ENCODE measurements at places on chromosomes 2 and 18.

DNA sequence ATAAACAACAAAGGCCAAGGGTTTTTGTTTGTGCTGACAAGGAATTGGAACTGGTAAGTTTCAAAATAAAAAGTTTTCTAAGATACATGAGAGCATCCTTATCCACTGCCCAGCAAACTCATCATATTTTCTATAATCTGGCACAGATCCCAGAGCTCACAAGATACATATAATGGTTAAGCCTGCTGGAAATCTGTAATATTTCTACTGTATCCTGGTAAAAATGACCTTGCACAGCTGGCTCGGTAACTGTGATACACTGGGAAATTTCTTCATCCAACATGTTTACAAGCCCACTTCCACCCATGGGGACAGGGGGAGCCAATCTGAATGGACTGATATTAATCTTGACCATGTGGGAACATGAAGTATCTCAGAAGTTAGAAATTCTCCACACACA is 425.4 kb upstream of the MMADHC start:
- ATAC-seq: no peak
- H3K27ac ChIP-seq: no peak overlapping the region
- H3K4me1 ChIP-seq: no peaks in the 10 kb centered on the region
- no peaks in the 10 kb centered on the region for H3K27me3 ChIP-seq
- no peaks in the 10 kb centered on the region for H3K36me3 ChIP-seq

DNA sequence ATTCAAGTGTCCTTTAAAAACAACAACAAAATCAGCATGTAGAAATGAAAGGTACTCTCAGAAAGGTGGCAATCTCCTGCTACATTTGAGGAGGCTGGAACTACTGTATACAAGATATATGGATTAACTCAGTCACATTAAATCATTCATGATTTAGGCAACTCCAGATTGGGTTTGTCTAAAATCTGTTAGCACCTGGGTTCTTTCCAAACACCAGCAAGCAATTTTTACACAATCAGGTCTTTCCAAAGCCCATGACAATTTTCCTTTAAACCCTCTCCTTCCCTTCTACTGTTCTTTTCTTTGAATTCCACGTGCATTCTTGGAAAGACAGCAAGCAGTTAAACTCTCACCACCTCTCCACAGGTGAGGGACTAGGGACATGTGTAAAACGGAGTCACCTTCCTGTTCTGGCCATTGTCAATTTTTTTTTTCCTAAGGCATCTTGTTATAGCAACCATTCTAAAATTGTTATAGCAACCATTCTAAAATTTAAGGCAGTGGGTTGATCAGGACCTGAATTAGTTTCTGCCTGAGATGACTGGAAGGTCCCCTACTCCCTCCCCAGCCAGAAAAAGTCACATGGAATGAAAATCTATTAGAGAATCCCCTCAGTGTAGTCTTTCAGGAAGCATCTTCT is 113.9 kb downstream of the ANKRD44 start:
- peak overlapping the region; percentile 79 for H3K27ac ChIP-seq
- peaks cover 19% of the 10 kb centered on the region for H3K36me3 ChIP-seq
- peaks cover 54% of the 10 kb centered on the region for H3K4me1 ChIP-seq

DNA sequence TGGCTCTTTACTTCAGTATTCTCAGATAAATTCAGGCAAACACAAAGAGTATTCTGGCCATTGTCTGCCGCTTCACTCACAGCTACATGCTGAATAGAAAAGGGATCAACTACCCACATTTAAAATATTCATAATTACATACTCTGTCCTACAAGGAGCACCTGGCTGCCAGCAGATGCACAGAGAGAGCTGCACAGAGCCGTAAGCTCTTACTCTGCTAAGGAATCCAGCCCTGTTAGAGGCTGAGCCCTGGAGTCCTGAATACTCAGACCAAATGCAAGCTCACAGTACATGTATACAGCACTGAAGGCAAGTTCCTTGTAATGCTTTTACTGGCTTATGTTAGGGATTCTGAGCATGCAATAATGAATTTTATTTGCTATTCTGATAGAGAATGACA is 80.3 kb downstream of the FTCDNL1 start:
- no peaks in the 10 kb centered on the region for H3K4me1 ChIP-seq
- H3K27ac ChIP-seq: no peak overlapping the region
- H3K36me3 ChIP-seq: no peaks in the 10 kb centered on the region
- ATAC-seq: no peak

GRCh38 chr18:24543795-24544498 is 83.5 kb downstream of the HRH4 start:
- no peak for ATAC-seq
- H3K27ac ChIP-seq: no peak overlapping the region
- no peaks in the 10 kb centered on the region for H3K36me3 ChIP-seq
- peaks cover 11% of the 10 kb centered on the region for H3K27me3 ChIP-seq

DNA sequence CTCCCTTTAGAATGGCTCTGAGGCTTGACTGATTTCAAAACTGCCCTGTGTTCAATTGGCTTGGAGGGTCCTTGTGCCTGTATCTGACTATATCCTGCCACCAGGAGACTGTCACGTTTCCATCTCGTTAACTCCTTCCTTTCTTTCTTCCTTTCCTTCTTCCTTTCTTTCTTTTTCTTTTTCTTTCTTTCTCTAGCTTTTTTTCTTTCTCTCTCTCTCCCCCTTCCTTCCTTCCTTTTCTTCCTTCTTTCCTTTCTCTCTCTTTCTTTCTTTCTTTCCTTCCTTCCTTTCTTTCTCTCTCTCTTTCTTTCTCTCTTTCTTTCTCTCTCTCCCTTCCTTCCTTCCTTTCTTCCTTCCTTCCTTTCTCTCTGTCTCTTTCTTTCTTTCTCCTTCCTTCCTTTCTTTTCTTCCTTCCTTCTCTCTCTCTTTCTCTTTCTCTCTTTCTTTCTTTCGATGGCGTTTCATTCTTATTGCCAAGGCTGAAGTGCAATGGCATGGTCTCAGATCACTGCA is 38.1 kb upstream of the EML6 start:
- peaks cover 2% of the 10 kb centered on the region for H3K36me3 ChIP-seq
- H3K4me1 ChIP-seq: peaks cover 11% of the 10 kb centered on the region
- no peak overlapping the region for H3K27ac ChIP-seq
- H3K27me3 ChIP-seq: peaks cover 25% of the 10 kb centered on the region

DNA sequence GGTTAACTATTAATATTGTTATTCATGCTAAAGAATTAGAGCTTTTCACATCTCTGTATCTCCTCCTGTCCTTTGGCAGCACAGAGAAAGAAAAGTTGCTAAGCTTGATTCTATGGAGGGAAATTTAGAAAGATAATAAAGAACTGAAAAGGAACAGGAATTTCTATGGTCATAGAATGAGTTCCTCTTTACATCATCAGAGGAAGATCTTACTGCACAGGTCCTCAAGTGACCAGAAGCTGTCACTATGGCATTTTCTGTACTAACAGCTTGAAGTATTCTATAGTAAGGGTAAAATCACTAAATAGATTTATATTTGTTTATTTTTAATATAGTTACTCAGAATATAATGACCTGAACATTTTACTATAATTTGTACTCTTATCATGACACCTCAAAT is 6.0 kb upstream of the PRKD3 start:
- H3K4me1 ChIP-seq: peaks cover 6% of the 10 kb centered on the region
- no peak for ATAC-seq
- H3K36me3 ChIP-seq: no peaks in the 10 kb centered on the region
- peaks cover 6% of the 10 kb centered on the region for H3K27me3 ChIP-seq
- no peak overlapping the region for H3K27ac ChIP-seq

DNA sequence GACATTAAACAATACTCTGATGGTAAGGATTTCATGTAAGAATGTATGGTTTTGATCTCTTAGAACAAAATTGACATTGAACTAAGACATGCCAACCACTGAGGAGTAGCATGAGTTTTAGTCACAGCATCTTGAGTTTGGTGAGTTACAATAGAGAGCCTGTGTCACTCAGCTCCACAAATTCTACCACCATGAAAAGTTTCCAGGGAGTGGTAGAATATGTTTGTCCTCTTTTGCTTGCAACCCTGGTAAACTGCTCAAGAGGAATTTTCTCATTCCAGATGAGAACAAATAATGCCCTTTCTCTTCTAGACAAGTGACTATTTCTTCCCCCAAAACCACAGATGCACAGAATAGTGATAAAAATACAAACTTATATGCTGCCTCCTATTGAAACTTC is 502.0 kb upstream of the VRK2 start:
- H3K4me1 ChIP-seq: no peaks in the 10 kb centered on the region
- H3K27ac ChIP-seq: no peak overlapping the region
- no peak overlapping the region for H3K4me3 ChIP-seq
- no peak for ATAC-seq
- no peaks in the 10 kb centered on the region for H3K27me3 ChIP-seq

- H3K27me3 ChIP-seq: no peaks in the 10 kb centered on the region
- H3K4me1 ChIP-seq: peaks cover 50% of the 10 kb centered on the region
- ATAC-seq: no peak
- H3K27ac ChIP-seq: peak overlapping the region; percentile 97
- peaks cover 20% of the 10 kb centered on the region for H3K36me3 ChIP-seq
- peak overlapping the region; percentile 88 for H3K4me3 ChIP-seq
These were observed 18.2 kb upstream of the DUSP2 start for GRCh38 chr2:96163415-96163767.

DNA sequence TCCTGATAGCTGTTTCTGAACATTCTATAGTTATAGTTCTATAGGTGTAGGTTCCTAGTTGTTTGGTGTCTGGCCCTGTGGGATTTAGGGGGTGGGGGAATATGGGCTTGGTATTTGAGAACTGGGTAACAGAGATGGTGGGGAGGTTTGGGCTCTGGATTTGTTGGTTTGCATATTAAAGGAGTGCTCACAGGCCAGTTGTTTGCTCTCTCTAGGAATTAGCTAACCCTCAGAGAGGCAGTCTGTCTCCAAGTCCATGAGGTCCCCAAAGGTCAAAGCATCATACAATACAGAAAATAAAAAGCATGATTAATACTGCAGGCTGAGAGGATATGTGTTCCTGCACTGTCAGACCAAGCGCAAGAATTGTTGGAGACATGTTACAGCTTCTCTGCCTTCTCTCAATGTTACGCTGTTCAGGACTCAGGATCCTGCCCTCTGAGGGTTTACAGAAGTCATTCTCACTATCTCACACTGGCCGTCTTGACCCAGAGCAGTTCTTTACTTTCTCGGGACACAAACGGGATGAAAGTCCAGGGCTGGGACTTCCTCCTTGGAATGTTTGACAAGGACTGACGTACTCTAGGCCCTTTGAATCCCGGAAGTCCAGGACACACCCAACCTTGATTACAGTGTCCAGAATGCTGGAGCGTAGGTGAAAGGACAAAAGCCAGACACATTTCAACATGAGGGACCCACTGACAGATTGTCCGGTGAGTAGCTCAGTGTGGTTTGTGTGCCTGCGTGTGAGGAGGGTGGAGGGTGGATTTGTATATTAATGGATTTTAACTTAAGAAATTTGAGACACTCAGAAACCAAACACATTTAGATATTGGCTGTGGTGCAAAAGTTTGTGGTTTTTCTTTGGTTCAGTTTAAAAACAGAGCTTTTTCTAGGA is at the start of gene NOSTRIN:
TSS of gene NOSTRIN (plus strand) at position 677 of the 898 bp plus-strand sequence. CDS start at position 687, 10 bp downstream.
- no peak within 1 kb of the TSS for H3K4me3 ChIP-seq
- H3K36me3 ChIP-seq: no peaks in the 10 kb centered on the region
- no peak within 1 kb of the TSS for H3K27ac ChIP-seq
- H3K27me3 ChIP-seq: no peaks in the 10 kb centered on the region
- H3K4me1 ChIP-seq: no peaks in the 10 kb centered on the region
- no peak for ATAC-seq

DNA sequence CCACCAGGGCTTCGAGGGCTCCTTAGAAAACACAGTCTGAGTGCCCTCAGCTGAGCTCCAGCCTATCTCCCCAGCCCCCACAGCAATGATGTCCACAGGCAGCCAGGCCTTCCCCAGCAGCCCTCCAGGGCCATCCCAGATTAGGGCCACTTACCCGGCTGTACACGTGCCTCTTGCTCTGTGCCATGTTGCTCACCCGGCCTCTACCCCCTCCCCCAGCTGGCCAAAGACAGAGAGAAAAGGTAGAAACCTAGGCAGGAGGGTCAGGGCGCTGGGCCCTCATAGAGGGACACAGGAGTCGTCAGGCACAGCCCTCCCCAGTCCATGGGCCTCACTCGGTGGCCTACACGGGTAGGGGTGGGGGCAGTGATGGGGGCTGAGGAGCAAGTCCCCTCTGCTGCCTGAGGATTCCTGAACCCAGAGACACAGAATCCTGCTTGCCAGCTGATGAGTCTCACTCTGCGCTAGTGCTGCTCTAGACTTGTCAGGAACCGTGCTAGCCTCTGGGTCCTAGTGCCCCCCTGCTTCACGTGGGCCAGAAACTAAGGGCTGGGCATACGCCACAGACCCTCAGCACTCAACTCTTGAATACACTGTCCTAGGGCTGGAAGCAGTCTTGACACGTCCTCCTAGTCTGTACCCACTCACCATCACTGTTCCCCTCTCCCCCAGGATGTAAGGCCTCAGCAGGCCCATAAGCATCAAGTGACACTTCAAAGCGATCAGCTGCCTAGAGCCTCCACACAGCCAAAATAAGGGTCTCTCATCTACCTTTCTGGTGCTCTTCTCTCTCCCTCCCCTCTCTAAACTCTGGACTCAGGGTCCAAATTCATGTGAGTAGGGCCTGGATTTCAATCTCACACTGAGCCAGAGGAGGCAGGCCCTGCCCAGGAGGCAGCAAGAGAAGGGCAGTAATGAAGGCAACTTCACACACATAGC is at the start of gene DCTN1:
TSS of gene DCTN1 (minus strand) at position 461 of the 939 bp plus-strand sequence. CDS start at position 187, 274 bp downstream.
- no peaks in the 10 kb centered on the region for H3K27me3 ChIP-seq
- H3K27ac ChIP-seq: peak within 1 kb of the TSS; percentile 89
- peak within 1 kb of the TSS; percentile 48 for H3K4me3 ChIP-seq
- peaks cover 43% of the 10 kb centered on the region for H3K36me3 ChIP-seq
- peak; percentile 38 for ATAC-seq
- H3K4me1 ChIP-seq: peaks cover 26% of the 10 kb centered on the region

DNA sequence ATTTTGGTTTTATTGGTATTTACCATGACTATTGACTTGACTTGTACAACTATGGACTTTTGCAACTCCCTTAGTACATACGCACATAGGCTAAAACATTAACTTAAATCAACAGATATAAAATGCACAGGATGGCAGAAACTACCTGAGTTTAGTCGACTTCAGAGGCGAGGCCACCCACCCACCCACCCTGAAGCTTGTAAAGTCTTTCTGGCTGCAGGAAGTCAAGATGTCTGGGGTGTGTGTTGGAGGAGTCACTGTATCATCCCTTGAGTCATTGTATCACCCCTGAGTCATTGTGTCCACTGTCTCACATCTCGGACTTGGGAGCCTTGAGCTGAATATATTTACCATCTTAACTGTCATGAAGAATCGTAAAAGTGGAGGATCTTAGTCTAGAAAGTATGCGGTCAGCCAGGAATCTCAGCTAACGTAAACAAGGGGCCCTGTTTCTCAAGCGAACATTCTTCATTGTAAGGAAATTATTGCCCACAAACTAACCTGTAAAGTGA is 140.0 kb upstream of the ST6GAL2 start:
- no peak for ATAC-seq
- H3K4me3 ChIP-seq: no peak overlapping the region
- no peak overlapping the region for H3K27ac ChIP-seq
- no peaks in the 10 kb centered on the region for H3K4me1 ChIP-seq

DNA sequence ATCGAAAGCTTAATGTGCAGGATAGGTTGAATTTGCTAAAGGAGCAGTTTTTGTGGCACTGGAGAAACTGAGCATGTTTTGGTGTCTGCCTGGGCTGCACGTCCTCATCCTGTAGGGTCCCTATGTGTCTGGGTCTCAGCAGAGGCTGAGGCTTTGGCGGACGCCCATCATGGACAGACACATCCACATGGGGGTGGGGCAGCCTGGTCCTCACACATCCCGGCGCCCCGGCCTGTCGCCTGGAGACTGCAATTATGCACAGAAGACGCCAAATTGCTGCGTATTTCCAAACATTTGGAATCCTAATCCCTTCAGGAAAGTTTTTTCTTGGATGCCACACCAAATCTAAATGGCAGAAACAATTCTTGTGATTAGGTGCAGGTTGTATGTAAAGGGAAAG is 128.2 kb upstream of the TWIST2 start:
- H3K36me3 ChIP-seq: no peaks in the 10 kb centered on the region
- no peak for ATAC-seq
- H3K4me1 ChIP-seq: no peaks in the 10 kb centered on the region
- peaks cover 28% of the 10 kb centered on the region for H3K27me3 ChIP-seq
- no peak overlapping the region for H3K4me3 ChIP-seq

Data from activated T-helper 17 cell treated with anti-CD3 and anti-CD28 coated beads, Interleukin-2, amount 50 U/mL, for 72 hours (primary cell).